Putamen (tissue), 1 donor: ENCODE measurements at places on chromosomes 5 and 9.

DNA sequence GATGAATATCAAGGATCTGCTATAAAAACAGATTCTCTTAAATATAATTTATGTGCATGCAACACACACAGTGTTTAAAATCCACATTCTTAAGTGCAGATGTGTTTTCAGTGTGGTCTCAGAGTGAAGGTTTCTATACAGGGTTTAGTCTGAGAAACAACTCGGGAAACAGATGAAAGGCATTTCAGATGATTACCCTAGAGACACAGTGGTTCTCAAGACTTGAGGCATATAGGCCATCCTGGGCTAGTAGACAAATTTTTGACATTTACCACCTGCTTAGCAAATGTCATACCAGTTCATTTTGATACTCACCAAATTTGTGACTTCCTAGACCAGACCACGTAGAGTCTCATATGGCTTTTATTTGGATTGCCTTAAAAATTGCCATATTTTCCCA is 216.5 kb downstream of the ARL15 start:
- DNase-seq: no peak

GRCh38 chr5:135546912-135547311 is 11.1 kb upstream of the NEUROG1 start:
- no peak for DNase-seq

DNA sequence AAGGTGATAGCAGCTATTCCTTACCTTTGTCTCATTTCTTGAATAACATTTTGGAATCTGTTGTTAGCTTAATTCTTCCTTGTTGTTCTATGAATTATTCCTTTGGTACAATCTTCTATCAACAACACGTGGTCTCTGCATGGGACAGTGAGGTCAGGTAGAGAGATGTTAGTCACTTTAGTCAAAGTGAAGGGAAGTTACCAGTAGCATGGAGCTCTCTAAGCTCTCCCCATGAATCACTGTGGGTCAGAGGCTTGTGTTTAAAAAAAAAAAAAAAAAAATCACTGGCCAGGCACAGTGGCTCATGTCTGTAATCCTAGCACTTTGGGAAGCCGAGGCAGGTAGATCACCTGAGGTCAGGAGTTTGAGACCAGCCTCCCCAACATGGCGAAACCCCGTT is 116.0 kb downstream of the GOLPH3 start:
- DNase-seq: no peak

- no peak for DNase-seq
Measured at GRCh38 chr5:53427965-53428364, 52.5 kb upstream of the FST start.

DNA sequence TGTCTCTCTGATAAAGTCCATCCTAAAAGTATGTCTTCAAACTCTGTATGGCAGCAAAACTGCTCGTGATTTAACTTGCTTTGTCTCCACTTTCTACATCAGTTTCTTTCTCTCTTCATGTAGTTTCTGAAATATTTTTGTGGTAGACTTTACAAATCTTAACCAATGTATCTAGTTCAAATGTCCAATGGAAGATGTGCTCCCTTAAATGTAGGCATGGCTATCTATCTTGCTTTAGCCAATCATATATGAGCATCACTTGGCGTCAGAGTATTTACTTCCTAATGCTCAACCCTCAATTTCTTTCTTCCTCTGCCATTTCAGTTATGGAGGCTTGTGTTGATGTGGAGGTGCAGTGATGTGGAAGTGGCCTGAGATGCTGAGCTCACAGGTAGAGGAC is 206.1 kb upstream of the ZNF608 start:
- DNase-seq: no peak

- no peak for DNase-seq
Measured at GRCh38 chr9:137252555-137253506, 1.7 kb downstream of the STPG3 start.

GRCh38 chr5:1268666-1269065 is 26.2 kb downstream of the TERT start:
- no peak for DNase-seq

DNA sequence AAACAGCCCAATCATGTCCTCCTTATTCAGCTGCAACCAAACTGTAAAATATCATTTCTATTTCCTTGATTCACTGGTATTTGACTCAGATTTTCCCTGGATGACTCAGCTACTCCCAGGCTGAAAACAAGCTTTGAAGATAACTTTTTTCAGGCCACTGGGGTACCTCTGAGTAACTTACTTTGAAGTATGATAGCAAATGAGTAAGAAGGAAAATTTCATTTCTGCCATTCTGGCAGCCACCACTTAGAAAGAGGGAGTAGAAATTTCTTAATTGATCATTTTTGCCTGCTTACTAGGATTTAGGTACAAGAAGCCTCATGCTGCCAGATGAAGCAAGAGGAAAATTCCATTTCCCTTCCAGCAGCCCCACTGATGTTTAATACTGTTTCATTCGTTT is 247.4 kb downstream of the PRELID2 start:
- no peak for DNase-seq

DNA sequence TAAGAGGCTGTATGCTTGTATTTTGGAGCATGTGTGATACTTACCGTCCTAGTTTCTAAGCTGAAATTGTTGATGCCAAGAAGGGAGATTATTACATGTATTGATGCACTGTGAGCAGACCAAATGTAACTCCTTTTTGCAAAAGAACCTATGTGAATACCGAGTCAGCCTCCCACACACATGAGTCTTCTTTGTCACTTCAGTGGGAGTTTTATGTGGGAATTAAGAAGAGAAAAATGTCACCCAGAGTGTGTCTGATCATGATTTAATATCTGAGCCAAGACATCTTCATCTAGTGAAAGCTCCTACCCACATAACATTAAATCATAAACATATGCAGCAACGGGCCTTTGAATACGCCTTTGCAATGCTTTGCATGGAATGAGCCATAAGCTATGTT is 380.3 kb upstream of the ACTBL2 start:
- DNase-seq: peak; percentile 80

GRCh38 chr5:142904416-142904815 is 134.2 kb downstream of the ARHGAP26 start:
- DNase-seq: no peak

- DNase-seq: no peak
Measured at GRCh38 chr9:93265972-93266371, 82.0 kb downstream of the WNK2 start.

DNA sequence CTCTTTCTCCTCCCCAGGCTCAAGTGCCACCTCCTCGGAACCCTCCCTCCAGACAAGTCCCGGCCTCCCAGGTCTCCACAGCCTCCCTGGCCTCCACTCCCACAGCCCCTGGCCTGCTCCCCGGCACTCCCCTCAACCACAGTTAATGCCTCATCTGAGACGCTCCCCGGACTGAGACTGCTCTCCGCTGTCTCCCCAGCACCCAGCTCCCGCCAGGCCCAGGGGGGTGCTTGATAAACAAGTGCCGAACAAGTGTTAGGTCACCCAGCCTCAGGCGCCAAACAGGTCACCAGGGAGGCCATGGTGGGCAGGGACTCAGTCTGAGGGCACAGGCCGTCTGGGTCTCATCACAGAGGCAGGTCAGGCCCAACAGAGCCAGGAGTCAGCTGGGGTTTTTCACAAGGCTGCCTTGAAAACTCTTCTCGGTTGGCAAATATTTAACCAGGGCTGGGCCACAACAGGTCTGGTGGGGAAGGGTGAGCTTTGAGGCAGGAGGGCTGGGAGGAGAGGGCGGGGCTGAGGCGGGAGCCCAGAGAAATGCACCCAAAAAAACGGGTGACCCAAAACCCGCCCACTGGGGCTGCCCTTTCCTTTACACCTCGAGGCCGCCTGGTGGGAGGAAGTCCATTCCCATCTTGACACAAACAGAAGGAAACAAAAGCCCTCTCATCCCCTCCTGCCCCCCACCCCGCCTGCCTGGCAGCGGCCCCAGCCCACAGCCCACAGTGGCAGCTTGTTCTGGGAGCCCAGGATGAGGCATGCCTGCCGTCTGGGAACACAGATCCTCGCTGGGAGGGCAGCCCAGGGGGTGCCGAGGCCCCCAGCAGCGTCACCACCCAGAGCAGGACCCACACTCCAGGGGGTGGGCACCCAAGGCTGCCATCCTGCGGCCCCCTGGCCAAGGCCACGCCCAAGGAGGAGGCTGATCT is 66.6 kb upstream of the STXBP1 start:
- peak; percentile 66 for DNase-seq

DNA sequence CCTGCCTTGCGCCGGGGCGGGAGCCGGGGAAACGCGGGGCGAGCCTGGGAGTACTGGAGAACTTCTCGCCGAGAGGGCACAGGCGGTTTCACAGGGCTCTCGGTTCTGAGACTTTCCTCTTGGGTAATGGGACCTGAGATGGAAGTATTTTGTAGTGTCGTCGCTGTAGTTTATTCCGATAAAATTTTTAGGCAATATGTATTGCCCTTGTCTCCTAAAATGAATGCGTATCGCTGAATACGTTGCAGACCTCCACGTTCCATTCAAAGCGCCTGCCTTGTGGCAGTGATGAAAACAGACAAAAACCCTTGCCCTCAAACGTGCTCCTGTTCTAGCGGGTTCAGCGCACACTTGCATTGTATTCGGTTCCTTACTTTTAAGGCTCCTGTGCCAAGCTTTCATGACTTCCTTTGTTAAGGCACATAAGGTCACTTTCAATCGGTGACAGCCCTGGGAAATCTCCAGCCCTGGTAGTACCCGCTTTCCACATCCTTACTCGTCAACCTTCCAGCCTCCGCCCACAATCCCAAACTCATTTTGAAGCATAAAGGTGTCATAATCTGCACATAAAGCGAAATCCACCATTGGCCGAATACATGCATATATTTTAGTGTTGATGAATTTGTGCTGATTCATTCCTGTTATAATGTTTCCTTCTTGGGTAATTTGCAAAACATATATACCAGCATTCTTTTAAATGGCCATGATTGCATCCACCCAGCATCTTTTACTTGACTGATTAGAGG is 694 bp downstream of the RMI1 start:
- DNase-seq: no peak

- no peak for DNase-seq
Measured at GRCh38 chr5:171221916-171222315, 87.1 kb upstream of the TLX3 start.

- no peak for DNase-seq
Measured at GRCh38 chr5:128671943-128672342, 133.9 kb upstream of the FBN2 start.

GRCh38 chr5:143682929-143683386 is 129.0 kb upstream of the HMHB1 start:
- DNase-seq: no peak

DNA sequence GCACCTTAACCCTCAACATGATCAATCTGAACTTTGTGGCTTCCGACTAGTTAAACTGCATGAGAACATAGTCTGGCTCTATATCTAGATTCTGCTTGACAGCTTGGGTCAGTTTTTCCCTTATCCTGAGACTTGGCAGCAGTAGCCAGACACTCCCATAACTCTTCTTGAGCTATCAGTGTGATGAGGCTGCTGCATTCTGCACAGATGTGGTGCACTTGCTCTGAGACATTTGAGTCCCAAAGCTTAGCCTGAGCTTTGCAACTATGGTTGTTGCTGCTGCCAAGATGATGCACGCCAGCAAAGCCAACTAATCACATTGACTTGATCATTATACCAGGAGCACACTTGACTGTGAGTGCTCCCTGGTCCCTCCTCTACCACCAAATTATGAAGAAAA is 36.2 kb downstream of the MOCS2 start:
- DNase-seq: no peak

DNA sequence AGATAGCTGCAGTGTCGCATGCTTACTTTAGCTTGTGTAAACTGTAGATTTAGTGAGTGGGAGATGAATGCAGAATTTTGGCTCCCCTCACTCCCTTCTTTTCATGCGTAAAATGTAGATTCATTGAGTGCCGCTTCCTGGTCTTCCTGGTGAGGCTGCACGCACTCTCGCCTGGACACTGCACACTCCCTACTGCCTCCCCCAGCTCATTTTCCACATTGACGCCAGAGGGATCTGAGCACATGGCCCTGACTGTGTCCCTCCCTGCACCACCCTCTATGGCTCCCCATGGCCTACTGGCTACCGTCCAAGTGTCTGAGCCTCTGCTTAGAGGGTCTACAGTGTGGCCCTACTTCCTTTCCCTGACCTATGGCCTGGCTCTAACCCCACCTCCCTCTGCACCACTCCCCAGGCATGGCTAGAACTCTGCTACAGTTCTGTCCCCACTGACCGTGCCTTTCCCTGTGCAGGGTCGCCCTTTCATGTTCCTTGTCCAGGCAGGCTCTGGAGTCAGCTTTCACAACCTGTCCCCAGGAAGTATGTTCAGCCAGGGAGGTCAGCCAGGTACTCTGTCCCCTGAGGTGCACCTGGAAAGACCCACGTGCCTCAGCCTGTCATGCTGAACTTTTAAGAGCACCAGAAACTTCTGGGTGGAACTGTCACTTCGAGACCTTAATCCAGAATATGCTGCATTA is 160.6 kb downstream of the COL23A1 start:
- no peak for DNase-seq

- DNase-seq: no peak
Measured at GRCh38 chr9:81546489-81546888, 142.9 kb downstream of the TLE1 start.

- DNase-seq: no peak
Measured at GRCh38 chr5:179209359-179210150, 135.7 kb downstream of the ADAMTS2 start.

DNA sequence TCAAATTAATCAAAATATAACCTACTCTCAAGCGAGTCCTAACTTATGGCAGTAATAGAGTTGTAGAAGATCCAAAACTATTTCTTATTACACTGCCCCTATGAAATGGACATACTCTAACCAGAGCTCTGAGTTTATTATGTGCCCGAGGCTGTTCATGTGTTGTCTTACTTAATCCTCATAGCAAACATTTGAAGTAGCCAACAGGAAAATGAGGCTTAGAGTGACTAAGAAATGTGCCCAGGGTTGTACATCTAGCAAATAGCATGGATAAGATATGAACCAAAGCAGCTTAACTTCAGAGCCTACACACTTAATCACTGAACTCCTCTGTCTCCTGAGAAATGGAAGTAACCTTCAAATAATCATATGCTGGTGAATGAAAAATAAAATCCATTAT is 1551.7 kb downstream of the MAT2B start:
- no peak for DNase-seq

GRCh38 chr5:19179571-19179970 is 808.4 kb downstream of the CDH18 start:
- no peak for DNase-seq

- DNase-seq: no peak
Measured at GRCh38 chr5:157506981-157507780, 47.2 kb downstream of the NIPAL4 start.

- DNase-seq: no peak
Measured at GRCh38 chr5:78295035-78295961, 800 bp upstream of the AP3B1 start.

DNA sequence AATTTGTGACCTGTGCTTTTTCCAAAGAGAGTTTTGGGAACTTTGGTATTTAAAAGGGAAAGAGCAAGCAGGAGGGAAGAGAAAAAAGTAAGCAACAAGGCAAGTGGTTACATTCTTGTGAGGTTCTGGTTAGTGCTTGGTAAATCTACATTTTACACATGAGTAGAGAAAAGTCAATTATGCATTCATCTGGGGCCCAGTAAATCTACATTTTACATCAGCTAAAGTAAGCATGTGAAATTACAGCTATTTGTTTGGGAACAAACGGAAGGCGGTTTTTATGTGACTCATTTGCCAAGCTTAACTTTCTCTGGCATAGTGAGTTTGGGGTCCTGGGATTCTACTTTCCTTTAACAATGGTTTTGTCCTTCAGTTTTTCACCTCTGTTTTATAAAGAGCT is 102.2 kb downstream of the SNX18 start:
- no peak for DNase-seq
